Cardiac septum (tissue), 1 donor: ENCODE measurements at places on chromosomes 11 and 22.

GRCh38 chr11:30786256-30787110 is 200.3 kb upstream of the MPPED2 start:
- DNase-seq = no peak

DNA sequence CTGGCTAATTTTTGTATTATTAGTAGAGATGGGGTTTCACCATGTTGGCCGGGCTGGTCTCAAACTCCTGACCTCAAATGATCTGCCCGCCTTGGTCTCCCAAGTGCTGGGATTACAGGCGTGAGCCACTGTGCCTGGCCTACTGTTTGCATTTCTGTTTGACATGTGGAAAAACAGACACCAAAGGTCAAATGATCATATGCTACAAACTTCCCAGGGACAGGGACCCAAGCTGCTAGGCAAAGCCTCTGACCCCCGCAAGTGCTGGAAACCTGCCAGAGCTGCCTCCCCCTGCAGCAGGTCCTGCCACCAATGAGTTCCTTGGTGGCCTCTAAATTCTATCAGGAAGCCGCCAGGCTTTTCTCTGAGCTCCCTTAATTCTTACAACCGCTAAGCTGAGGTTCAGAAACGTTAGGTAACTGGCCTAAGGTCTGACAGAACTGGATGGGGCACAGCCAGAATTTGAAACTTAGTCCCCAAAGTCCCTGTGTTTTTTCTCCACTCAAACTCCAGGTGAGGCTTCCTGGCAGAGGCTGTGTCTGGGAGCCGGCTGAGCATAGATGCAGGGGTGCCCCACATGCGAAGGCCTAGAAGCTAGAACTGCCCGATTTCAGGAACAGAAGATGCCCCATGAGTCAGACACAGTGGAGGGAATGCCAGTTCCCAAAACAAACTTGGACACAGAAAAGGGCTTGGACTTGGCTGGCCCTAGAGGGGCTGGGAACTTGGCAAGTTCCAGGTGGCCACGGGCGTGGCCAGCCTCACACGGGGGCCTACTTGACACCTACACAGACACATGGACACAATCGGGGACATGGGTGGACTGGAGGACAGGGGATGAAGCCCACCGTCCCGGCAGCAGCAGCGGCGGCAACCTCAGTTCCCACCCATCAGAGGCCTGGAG is 7.4 kb downstream of the CSNK1E start:
- no peak for DNase-seq

GRCh38 chr11:44808053-44808753 is 81.4 kb downstream of the TSPAN18 start:
- DNase-seq = no peak

GRCh38 chr22:48856308-48856615 is 971.4 kb downstream of the BRD1 start:
- DNase-seq = no peak

DNA sequence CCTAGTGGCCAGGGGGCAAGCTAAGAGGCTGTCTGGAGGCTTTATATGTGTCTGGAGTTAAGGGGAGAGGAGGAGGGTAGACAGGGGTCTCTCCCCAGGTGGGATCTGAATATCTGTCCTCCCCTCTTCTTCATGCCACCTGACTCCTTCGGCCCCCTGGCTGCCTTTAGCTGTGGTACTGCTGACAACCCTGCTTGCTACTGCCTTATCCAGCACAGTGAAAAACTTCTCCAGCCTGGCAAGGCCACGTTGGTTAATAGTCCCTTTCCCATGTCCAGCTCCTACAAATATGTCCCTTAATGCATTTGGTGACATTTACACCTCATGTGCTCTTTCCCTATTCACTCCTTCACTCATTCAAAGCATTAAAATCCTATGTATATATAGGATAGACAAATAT is 42.4 kb upstream of the NNMT start:
- DNase-seq = no peak

- no peak for DNase-seq
Measured at GRCh38 chr22:29531419-29531818, 22.1 kb downstream of the THOC5 start.
